ENCODE measurements at places on chromosomes 5 and 9.
A peak's percentile ranks its signal among the peaks of the same experiment; 100 is the strongest.

GRCh38 chr9:109914280-109915027 lies 134.5 kb downstream of the PALM2AKAP2 start:
- no peak for DNase-seq

GRCh38 chr5:132870801-132871200 lies 2.7 kb upstream of the LEAP2 start:
- DNase-seq: no peak

GRCh38 chr9:16640649-16641048 lies 229.8 kb downstream of the BNC2 start:
- DNase-seq: no peak

GRCh38 chr9:105932276-105932675 lies 237.9 kb downstream of the TMEM38B start:
- no peak for DNase-seq

DNA sequence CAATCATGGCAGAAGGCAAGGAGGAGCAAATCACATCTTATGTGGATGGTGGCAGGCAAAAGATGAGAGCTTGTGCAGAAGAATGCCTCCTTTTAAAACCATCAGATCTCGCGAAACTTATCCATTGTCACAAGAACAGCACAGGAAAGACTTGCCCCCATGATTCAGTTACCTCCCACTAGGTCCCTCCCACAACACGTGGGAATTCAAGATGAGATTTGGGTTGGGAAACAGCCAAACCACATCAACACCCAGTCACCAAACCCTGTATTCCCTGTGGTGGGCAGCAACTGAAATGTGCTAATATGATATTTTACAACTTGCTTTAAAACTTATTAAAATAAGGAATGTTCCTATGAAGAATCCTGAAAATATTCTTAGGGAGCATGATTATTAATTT lies 54.2 kb downstream of the RASGRF2 start:
- peak; percentile 3 for DNase-seq

DNA sequence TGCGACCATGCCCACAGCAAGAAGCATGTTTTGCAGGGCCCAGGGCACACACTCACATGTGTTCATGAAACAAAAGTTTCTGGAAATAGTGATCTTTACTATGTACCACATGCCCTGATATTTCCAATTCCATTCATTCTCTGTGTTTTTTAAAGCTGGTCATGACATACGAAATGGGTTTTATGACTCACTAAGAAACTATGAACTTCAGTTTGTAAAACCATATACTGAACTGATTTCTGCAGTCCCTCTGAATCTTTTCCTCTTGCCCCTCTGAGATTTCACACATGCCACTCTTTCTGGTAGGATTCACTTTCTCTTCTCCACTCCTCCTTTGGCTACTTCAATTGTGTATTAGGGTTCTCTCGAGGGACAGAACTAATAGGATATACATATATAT lies 416.1 kb upstream of the TRPC7 start:
- DNase-seq: no peak

DNA sequence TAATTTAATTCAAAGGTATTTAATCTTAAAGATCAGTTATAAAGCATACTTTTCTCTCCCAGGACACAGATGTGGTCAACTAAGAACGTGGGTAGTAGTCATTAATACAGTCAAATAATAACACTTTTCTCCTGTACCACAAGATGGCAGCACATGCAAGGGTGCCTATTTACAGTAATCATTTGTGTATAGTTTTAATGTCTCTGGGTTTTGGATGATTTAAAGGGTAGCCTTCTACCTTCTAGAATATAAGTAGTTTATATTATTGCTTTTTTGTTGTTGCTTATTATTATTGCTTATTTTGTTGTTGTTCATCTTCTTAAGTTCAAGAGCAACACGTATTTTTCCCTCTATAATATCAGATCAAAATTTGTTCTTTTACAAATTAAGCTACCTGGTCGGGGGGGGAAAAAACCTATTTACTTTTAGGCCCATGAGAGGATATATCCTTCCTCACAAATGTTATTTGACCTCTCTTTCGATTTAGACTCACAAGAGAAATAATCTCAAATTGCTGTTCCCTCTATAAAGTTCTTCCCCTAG lies 59.6 kb upstream of the SLC27A6 start:
- peak; percentile 54 for DNase-seq

DNA sequence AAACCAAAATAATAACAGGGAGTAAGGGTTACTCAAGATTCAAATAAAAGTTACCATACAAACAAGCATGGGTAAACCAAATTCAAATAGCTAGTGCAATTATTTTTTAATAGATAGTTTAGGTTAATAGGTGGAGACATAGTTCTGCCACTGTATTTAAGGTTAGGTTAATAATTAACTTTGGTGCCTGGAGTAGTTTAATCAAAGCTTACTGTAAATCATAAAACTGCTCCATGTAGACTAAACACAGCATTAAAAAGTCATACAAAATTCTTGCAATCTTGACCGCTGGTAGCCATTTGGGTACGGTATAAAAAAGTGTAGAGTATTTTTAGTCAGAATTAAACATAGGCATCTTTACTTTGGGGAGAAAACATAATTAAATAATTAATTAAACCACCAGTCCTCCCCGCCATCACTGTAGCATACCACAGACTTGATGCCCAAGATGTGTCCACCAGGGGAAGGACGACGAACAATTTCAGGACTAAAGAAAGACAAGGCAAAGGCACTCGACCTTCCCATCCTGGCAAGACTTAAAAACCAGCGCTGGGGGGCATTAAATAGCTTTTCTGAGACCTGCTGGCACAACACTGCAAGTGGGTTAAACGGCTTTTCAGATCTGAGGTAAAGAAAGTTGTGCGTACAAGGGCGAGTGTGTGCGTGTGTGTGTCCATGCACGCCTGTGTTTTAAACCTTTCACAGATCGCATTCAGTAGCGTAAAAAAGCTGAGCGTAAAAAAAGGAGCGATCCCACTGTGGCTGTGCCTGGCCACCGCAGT lies 2.9 kb downstream of the SEMA6A start:
- DNase-seq: no peak
